ENCODE measurements at places on chromosomes 3 and 15.

DNA sequence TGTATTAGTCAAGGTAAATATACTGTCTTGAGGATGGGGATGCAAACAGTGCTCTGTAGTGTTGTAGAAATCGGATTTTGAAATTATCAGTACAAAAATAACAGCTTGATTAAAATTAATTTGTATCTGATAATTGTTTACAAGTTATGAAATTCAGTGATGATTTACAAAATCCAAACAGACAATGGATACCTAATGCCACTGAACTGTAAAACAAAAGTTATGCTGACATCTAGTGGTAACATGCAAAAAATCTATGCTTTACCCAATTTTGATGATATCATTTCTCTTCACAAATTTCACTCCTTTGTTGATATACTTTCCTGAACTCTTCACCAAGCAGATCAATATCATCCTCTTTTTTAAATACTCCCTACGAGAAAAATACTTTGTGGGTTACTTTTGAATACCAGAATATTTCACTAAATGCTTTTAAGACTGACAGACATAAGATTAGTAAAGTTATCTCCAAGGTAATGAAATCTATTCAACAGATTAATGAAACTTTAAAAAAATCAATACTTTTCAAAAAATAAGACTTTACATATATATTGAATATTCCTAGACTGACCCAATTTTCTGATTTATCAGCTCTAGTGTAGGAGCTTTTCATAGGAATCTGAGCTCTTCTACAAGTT is 36.0 kb downstream of the MNS1 start:
- DNase-seq: no peak

DNA sequence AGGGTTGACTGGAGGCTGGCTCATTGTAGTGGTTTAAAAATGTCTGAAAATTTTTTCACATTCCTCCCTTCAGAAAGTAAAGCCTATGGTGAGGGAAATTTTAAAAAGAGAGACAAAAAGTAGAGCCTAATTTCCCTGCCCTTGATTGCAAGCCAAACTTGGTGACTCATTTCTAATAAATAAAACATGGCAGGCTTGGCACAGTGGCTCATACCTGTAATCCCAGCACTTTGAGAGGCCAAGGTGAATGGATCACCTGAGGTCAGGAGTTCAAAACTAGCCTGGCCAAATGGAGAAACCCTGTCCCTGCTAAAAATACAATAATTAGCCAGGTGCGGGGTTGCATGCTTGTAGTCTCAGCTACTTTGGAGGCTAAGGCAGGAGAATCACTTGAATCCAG is 18.9 kb upstream of the ARRDC4 start:
- DNase-seq: no peak

GRCh38 chr3:14285548-14285925 is 106.9 kb downstream of the LSM3 start:
- no peak for DNase-seq

DNA sequence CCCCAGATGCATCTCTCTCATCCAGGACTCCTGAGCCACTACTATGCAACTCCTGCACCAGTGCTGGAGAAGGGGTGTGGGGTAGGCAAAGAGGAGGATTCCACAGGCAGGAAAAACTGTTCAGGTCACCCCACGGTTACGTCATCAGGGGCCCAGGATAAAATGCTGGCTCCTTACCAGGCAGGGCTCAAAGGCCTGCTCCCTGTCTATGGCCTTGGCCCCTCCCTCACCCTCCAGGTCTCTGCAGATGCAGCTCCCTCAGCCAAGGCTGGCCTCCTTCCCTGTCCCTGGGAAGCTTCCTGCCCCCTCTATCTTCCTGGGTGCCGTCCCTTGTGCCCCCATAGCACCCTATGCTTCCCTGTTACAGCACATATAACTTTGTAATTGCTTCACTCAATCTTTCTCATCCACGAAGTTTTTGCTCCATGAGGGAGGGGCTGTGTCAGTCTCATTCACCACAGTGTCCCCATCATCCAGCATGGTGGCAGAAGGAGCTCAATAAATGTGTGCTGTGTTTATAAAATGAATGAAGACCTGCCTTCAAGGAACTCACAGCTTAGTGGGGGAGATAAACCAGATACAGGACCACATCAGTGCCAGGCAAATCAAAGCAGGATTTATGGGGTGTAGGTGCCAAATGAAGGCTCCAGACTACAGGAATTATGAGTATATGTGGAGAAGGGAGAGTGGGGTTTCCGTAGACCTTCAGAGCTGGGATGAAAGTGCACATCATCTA is 18.6 kb downstream of the KBTBD13 start:
- no peak for DNase-seq

- DNase-seq: no peak
These were observed 194.5 kb upstream of the CFAP20DC start for GRCh38 chr3:59244343-59244742.

GRCh38 chr3:32021155-32021554 is 39.6 kb downstream of the ZNF860 start:
- DNase-seq: no peak

GRCh38 chr3:63934041-63934866 is 22.1 kb upstream of the SCAANT1 start:
- DNase-seq: no peak

DNA sequence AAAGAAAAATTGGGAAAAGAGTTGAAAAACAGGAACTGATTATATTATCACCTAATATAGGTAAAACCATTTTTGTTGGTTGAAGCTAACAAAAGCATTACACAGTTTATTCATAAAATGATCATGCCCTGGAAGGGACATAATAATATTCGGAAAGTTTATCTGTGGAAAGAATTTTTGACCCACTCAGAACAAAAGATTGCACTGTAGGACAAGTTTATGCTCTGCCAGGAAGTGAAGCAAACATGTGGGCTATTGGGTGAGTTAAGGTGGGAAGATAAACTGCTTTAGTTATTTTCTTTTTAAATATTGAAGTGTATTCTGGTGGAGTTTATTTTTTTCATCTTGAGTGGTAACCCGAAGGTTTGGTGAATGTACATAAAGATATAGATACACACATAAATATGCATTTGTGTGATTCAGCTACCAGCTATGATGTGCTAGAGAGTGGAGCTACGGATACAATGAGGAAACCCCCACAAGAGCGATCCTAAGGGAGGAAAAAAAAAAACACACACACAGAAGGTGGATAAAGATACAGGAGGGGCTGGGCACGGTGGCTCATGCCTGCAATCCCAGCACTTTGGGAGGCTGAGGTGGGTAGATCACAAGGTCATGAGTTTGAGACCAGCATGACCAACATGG is 506.4 kb upstream of the THBS1 start:
- no peak for DNase-seq

DNA sequence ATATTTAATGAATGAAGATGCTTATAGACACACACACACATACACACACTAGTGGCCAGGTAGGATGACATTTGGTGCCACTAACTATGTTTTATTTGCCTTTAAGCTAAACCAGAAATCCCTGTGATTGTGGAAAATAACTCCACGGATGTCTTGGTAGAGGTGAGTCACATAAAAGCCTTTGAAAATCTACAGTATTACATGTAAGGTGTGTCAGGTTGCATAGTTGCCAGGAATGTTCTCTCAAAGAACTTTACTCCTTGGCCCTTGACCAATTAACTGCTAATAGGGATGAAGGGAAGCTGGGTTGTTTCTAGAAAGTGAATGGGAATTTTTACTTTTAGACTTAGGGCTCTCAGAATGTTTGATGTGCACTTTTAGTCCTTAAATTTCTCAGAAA is 9.9 kb downstream of the ZBED2 start:
- DNase-seq: no peak

DNA sequence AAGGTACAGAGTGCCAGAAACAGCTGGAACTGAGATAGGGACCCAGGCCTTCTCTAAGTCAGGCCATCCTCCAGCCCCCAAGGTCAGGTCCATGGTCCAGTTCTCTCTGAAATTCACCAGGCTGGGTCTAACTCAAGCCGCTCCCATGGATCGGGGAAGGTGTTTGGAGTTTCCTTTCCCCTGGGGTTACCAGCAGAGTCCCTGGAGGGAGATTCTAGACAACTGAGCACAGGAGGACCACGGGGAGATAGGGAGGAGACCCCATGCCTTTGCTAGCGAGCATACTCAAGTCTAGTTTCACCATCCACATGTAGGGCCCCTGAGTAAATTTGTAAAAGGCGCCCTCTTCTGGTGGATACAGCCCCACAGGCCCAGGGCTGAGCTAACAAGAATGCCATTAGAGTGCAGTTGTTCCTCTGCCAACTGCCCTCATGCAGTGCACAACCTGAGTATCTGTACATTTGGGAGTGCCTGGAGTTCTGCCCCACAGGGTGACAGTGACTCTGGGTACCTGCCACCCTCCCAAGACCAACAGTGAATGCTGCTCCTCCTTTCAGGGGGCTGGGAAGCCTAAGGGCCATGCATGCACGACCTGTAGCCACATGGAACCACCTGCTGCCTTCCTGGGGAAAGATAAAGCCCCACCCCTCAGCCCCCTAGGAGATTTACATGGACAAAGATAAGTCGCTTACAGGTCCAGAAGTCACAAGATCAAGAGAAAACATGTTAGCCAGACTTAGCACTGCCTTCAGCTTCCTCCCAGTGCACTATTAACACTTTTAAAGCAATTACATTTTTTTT is 89.0 kb downstream of the IQSEC1 start:
- DNase-seq: no peak

DNA sequence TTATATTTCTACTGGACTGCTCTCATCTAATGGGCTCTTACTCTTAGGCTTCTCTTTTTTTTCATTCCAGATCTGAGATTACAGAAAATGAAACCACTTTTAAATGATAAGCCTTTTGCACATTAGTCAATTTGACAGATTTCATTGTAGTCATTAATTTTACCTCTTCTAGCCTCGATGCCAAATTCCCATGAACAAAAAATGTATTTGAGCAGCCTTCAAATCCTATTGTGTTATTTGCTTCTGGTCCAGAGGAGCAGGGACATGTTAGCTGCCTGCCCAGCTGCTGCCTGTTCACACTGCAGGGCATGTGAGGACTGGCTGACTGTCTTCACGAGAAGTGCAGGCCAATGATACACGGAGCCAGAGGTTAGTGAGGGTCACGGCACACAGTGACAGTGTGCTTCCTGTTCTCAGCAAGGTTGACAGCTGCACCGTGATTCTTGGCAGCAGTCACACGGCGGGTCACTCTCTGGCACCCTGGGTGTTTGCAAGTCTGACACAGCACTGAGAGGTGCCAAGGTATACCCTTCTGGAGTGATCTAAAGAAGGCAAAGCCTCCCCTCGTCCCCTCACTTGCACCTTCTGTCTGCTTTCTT is 40.8 kb downstream of the KAT2B start:
- peak; percentile 70 for DNase-seq

DNA sequence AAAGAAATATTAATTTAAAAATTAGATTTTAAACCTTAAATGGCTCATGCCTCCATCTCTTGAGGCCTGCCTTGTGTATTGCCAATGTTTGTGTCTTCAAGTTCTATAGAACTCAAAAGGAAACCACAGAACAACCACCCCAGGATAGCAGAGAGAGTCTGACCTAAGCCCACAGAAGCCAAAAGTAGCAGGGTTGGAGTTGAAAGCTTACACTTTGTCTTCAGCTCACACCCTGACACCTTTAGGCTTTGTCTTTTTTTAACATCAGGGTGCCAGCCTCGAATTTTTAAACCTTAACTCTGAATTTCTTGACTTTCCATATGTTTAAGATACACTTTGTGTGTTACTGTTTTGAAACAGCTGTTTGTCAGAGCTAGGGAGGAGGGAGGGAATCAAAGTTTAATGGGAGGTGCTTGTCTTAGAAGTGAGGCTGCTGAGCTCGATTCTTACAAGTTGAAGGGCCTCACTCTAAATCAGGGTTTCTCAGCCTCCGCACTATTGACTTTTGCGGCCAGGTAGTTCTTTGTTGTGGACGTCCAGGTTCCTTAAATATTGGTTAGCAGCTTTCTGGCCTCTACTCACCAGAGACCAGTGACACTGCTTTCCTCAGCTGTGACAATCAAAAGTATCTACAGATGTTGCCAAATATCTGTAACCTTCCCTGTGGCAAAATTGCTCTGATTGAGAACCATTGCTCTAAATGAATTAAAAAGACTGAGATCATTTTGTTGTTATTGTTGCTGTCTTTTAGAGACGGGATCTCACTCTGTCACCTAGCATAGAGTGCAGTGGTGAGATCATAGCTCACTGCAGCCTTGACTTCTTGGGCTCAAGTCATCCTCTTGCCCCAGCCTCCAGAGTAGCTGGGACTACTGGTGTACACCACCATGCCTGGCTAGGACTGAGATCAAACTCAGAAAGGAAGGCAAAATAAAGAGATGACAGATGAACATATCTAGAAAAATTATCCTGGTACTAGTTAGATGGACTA is 139.2 kb upstream of the EOMES start:
- no peak for DNase-seq

DNA sequence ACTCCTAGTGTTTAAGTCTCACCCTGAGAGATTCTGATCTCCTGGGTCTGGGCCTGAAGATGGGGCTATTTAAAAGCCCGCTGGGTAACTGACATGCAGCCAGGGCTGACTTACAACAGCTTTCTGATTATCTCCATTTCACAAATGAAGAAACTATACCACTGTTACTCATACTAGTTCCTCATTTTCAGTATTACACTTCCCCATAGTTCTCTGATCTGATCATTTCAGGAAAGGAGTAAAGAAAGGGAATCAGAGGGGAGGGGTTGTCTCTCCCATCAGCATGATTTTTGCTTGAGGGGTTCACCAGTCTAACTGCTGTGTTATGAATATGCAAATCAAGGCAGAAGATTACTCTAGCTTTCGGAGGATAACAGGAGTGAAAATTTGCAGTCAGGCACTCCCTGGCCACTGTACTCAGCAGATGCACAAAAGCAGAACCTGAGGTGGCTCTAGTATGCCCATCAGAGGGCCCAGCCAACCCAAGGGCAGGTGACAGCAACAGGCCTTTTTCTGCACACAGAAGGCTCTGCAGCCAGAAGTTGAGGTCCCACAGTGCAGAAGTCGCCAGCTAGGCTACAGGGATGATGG is 59.4 kb downstream of the DAPK2 start:
- DNase-seq: no peak

DNA sequence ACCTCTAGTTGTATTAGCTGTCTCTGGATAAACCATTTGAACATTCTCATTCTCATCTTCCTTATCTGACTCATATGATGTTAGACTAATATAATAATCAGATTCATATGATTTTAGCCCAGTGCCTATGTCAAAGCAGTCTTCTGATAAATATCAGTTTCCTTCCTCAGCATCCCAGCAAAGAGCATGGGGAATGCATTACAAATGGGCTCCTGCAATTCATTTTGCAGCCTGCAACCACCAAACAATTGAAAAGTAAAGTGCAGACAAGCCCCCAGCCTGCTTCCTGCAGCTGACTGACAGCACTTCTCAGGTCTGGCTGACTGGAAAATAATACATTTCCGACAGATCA is 78.2 kb upstream of the STAC start:
- DNase-seq: no peak

DNA sequence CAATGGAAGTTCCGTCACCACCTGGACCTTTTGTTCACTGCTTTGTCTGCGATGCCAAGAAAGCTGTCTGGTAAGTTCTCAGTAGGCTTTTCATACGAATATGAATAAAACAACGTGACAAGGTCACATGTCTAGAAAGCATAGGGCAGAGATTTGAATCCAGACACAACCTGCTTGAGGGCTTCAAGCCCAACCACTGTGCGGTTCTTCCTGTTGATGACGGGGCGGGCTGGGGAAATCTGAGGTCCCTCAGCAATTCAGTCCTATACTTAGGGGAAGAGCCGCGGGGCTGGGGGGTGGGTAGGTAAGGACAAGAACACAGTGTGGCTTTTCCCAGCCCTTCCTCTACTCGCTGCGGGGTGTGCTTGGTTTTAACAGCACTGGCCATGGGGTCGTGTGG is 32.4 kb upstream of the SMAD3 start:
- DNase-seq: no peak

GRCh38 chr3:197949191-197949777 is 706 bp upstream of the RPL35A start:
- no peak for DNase-seq

All from suprapubic skin (tissue), 4 donors.